Stimulated activated CD8-positive, alpha-beta memory T cell treated with anti-CD3 and anti-CD28 coated beads, Interleukin-7, amount 100 ng/mL, for 1 hour (primary cell): ENCODE measurements at places on chromosomes 7 and 10.

DNA sequence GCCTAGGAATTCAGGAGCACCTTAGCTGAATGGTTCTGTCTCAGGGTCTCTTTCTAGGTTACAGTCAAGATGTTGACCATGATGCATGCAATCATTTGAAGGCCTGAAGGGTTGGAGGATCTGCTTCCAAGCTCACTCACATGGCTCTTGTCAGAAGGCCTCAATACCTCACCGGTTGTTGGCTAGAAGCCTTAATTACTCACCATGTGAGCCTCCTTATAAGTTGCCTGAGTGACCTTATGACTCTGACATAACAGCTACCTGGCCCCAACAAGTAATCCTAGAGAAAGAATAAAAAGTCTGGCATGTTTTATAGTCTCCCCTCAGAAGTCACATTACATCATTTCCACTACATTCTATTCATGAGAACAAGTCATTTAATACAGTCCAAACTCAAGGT is 3.4 kb upstream of the C1GALT1 start:
- DNase-seq, result no peak

DNA sequence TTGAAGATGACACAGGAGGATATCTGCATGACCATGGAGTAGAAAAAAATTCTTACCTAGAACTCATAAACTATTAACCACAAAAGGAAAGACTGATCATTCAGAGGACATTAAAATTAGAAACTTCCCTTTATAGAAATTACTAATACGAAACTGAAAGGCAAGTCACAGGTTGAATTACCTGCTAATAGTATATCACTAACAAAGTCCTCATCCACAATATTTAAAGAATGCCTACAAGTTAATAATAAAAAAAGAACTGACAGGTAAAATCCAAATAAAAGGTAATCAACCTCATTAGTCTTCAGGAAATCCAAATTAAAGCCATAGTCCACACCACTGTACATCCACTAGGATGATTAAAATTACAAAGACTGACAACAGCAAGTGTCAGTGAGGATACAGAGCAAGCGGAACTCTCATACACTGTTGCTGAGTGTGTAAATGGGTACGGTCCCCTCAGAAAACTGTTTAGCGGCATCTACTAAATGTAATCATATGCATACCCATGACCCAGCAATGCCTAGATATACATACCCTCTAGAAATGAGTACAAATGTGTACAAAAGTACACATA is 71.2 kb downstream of the ARHGAP21 start:
- no peak for DNase-seq

GRCh38 chr10:123018531-123018930 is 9.7 kb downstream of the ACADSB start:
- no peak for DNase-seq

DNA sequence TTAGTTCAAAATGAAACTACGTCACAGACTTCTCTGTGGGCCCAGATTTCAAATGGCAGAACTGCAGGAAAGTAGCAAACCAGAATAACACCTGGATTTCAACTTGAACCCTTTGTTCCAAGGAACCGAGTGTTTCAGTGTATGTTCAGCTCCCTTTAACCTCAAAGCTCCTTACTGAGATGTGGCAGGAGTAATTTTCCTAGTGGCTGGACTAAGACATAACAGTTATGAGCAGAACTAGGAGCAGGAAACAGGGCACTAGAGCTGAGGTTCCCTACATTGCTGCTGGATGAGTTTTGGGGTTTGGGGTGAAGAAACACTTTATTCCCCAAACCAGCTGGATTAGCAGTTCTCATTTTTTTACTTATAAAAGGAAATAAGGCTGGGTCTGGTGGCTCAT is 50.1 kb downstream of the NSUN6 start:
- no peak for DNase-seq

DNA sequence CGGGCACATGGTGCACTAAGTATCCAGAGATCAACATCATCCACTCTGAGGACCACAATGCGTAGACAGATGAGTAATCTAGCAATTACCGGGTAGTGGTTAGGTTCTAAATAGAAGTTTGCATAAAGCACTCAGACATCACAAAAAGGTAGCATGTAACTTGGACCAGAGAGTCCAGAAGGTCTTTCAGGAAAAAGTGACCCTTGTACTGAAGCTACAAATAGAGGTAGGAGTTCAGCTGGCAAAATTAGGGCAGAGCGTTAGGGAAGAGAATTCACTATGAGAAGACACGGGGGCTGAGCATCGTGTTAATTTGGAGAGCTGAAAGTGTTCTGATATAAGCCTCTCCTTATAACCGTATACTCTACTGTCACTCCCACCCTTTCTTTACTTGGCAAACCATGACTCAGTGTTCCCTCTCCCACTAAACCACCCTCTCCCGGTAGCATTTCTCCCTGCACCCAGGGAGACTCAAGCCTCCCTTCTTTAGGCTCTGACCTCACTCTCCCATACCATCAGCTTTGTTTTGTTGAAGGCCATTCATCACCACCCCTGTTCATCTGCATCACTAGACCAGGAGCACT is 222.2 kb upstream of the FZD1 start:
- no peak for DNase-seq

GRCh38 chr7:98802088-98802780 is 67.6 kb downstream of the TMEM130 start:
- no peak for DNase-seq

DNA sequence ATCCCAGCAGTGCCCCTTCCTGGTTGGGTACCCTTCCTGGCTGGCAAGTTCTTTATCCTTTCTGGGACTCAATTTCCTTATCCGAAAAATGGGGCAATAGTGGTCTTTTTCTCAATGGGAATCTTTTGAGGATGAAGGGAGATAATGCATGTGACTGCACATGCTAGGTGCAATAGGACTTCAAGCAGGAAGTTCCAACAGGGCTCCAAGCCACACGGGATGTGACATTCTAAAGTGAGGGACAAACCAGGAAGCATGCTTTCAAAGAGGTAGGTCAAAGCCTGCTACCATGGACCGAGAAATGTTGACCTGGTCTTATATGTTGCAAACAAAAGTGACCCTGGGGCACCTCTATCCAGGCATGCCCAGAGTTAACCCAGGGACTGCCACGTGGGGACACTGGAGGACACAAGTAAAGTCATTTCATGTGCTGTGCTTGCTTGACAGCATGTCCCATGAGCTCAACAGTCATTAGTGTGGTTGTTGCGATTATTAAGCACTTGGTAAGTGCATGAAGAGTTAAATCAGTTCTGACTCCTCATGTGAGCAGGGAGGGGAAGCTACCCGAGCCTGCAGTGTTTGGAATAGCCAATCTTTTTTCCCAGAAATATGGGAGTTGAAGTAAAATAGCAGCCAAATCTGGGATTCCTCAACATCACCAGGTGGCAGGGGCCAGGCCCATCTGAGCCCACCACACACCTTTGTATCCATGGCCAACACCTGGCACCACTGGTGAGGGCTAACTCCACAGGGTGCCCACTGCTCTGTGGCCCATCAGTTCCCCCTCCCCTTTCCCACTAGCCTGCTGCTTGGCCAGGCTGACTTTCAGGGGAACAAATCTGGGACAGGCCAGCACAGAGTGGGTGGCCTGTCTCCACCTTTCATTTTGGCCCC is 5.7 kb downstream of the ARHGAP22 start:
- DNase-seq, result no peak

DNA sequence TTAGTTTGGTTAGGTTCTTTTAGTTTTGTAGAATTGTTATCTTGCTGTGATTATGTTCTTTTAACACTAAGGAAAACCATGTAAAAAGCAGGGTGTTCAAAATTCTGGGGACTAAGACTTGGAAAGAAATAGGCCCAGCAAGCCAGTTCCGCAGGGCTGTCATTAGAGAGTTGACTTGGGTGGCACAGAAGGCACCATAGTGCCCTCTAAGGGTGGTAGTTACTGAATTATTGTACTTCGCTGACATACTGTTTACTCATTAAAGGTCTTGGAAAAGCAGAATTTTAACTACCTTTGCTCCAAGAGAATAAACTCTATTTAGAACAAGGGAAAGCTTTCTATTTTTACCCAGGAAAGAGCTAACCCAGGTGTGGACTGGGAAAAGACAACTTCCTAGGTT is 86.5 kb downstream of the OTUD1 start:
- no peak for DNase-seq

- no peak for DNase-seq
Measured at GRCh38 chr10:131178521-131179331, 132.8 kb downstream of the TCERG1L start.

DNA sequence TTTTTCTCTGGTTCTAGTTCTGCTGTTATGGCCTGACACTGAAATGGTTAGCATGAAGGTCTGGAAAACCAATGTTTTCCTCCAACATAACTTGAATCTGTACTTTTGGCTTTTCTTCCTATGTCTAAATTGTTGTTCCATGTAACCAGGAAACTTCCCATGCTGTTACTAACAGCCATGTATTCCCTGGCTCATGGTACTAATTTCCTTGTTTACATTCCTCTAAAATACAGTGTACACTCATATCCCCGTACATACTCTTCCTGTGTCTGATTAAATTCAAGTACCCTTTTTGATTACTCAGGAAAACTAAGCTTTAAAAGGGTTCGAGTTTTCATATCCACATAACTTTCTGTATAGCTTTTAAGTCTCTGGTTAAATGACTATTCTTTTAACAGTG is 12.3 kb upstream of the ACSM6 start:
- DNase-seq, result no peak

DNA sequence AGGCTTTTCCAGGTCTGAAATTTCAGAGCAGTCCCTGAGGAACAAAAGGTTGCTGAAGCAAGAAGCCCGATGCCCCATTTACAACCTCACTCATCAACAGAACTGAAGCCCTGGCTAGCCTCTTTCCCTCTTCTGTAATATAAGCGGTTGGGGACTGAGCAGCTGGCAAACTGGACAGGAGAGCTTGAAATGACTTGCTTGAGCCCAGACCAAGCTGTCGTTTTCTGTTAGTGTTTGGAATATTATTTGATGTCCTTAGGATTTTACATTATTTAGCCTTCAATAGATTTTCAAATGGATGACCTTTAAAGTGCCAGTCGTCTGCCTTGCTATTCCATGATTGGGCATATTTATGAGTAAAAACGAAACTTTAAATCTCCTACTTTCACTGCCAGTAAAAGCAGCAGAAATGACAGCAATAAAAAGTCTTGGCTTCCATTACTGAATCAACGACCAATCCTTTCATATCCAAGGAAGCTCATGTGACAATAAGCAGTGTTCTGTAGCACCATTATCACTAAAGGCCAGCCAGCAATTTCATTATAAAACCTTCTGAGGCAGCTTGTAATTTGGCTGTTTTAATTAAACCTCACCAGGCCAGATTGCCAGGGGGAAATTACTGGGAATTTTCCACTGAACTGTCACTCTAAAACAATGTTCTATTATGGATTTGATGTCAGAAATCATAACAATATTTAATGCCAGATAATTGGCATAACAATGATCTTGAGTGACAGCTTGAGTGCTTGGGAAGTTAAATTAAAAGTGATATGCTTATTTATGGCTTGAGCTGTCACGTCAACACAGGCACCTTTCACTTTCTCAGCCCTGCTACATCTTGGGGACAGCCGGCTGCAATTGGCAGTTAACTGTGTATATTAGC is 85.9 kb downstream of the LSMEM1 start:
- no peak for DNase-seq

- DNase-seq, result no peak
Measured at GRCh38 chr7:22610951-22611757, 111.2 kb upstream of the STEAP1B start.

- DNase-seq, result no peak
Measured at GRCh38 chr10:103123282-103124024, 69.6 kb downstream of the NT5C2 start.

DNA sequence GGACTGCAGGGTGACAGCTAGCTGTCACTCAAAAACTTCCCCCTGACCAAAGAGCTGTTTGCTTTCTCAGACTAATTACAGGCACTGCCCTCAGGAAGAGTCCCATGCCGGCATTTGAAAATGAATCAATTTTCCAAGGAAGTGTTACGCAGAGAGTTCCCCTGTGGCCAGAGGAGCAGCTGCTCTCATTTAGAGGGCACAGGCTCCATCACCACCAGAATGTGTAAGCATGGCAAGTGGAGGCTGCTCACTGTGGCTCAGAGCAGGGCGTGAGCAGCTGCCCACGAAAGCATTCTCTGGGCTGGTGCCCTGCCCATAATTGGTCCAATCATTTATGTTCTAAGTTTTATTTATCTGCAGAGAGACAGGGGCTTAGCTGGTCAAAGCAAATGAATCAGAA is 202.2 kb downstream of the RAMP3 start:
- no peak for DNase-seq
